ENCODE measurements at places on chromosomes 16 and 17.

GRCh38 chr16:84919708-84920107 lies 91.6 kb downstream of the ZDHHC7 start:
- no peak for DNase-seq

GRCh38 chr16:1122398-1122765 lies 26.3 kb upstream of the C1QTNF8 start:
- no peak for DNase-seq

DNA sequence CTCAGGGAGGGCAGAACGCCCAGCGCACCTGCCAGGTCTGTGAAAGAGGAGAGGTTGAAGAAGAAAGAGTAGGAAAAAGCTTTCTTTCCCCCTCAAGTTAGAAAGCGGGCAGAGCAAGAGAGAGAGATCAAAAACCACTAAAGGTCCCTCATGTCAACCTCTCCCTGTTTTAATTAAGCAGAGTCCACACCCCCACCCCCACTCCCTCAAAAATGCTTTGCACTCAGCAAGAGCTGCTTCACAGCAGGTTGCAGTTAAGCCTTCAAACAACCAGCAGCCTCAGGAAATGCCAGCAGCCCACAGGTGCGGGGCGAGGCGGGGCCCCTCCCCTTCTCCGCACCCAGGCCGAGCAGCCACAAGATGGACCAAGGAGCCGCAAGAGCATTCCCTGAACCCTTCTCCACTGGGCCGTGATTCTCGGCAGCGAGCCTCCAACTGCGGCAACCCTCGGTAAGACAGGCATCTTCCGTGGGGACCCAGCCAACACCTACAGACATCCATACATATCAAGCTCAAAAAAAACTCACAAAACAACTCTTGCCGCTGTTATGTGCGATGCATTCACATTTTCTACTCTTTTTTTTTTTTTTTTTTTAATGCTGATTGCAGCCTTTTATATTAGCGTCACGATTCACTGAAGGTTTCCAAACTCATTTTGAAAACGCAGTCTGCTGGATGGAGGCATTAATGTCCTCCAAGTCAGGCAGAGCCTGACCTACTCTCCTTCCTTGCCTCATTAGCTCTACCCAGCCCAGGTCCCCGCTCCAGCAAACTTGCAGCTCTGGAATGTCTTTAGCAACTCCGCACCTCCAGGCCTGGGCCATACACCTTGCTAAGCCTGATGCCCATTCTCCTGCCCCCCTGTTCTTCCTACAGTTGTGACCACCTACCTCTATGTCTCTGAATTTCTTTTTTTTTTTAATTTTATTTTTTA lies 66.1 kb downstream of the AXIN2 start:
- DNase-seq: no peak

DNA sequence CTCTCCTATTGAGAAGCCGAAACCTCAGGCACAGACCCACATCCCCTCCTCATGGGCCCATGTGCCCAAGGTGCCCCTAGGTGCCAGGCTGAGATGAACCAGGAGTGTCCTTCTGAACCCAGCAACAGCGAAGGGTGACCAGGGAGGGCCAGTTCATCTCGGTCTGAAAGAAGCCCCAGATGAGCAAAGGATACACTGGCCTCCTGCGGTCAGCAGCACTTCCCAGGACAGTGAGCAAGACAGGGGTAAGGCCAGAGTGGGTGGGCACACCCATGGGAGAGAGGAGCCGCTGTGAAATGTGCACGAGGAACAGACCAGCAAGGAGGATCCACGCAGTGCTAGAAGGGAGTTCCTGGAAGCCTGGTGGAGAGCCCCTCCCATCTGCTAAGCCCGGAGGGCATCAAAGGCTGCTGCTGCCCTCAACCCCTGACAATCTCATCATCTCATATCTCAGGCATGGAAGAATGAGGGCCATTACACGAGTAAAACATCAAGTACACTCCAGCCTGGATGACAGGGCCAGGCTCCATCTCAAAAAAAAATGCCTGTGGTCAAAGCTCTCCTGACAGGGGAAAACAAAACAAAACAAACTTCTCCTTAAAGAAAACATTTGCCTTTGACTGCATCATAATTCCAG lies 3.3 kb upstream of the HBZ start:
- DNase-seq: no peak

GRCh38 chr16:86929057-86929871 lies 350.9 kb downstream of the FOXL1 start:
- DNase-seq: no peak

DNA sequence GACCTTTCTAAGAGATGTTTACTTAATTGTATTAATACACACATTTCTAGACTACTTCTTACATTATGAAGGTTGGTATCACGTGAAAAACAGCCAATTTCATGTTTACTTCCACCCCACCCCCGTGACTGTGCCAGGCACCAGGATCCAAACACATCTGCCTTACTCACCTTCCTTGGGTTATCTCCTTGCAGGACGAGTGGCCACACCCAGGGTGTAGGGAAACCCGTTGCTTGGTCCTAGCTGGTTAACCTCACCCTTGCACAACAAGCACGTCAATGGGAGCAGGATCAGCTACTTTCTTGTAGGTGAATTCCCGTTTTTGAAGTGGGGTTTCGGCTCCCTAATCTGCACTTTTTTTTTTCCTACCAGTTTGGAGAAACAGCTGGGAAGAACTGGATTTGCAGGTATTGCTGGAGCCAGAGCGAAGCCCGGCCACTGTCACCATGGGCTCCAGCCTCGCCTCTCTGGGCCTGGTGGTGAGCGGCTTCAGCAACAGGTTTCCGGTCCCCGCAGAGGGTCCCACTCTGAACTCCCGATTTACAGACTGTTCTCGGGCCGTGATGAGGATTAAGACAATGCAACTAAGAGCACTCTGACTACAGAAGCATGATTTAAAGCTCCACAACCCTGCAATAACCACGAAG lies 2.1 kb upstream of the UBB start:
- DNase-seq: no peak

DNA sequence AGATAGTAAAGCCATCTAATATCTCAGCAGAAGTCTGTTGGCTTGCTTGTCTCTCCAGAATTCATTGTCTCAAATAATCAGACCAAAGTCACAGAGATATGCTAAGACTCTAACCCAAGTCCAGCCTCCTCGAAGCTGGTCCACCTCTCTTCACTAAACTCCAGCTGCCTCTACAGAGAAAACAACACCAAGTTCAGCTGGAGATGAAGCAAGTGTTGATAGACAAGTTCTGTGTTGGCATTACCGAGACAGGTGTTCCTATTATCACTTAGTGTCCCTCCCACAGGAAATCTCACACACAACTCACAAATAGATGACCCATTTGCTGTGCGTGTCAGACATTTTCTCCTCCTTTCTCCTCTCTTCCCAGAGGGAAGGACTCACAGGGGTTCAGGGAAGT lies 164.4 kb upstream of the ANKFN1 start:
- no peak for DNase-seq

DNA sequence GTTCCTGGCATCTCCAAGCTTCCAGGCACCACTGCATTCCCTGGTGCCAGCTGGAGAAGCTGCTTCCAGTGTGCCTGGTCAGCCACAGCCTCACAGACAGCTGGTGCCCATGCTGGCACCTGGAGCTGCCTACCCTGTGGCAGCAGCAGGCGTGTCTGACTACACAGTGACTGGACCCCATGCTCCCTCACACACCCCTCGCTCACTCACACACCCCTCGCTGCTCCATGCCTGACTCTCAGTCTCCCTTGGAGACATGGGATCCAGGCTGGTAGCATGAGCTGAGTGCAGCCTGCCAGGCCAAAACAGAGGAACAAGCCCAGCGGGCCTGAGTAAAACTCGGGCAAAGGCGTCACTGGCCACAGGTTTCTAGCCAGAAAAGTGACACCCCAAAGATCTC lies 59.1 kb upstream of the SMIM36 start:
- DNase-seq: no peak

DNA sequence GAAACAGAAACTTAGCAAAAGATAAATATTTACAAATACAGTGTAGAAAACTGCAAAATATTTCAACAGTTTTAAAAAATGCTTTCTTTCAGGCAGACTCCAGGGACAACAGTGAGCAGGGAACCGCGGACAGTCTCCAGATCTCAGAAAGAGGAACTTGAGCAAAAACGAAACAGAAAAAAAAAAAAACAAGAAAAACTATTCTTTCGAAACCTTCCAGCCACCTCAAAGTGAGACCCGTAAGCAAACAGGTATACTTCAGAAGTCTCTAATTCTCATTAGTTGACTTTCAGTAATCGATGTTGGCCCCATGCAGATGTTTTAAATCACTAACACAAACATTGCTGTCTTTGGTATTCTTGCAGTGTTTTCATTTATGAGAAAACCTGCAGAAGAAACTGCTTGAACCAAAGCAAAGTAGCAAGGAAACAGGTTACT lies 15.7 kb upstream of the CCL1 start:
- DNase-seq: peak; percentile 86

GRCh38 chr17:29682987-29683386 lies 60.3 kb upstream of the CORO6 start:
- DNase-seq: no peak

DNA sequence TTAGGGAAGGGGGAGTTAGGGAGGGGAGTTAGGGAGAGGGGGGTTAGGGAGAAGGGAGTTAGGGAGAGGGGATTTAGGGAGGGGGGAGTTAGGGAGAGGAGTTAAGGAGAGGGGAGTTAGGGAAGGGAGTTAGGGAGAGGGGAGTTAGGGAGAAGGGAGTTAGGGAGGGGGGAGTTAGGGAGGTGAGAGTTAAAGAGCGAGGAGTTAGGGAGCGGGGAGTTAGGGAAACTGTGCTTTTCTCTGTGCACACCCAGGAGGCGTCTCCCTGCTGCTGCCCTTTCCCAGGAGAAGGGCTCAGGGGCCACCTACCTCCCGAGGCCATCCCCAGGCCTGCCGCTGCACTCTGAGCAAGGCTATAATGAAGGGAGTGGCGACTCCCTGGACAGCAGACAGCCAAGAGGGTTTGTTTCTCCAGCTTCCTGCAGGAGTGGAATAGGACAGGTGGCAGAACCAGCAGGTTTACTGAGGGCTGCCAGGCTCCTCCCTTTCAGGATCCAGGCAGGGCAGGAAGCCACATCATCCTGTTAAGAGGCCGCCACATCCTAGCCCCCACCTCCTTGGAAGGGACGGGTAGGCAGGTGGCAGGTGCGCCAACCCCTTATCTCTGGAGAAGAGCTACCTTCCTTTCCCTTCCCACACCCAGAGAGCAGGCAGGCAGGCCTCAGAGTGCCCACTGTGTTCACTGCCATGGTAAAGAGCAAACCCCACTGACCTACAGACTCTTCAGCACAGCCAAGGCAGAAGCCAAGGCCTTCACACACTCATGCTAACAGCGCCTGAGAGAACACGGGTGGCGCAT lies 4.3 kb downstream of the CANT1 start:
- DNase-seq: no peak

DNA sequence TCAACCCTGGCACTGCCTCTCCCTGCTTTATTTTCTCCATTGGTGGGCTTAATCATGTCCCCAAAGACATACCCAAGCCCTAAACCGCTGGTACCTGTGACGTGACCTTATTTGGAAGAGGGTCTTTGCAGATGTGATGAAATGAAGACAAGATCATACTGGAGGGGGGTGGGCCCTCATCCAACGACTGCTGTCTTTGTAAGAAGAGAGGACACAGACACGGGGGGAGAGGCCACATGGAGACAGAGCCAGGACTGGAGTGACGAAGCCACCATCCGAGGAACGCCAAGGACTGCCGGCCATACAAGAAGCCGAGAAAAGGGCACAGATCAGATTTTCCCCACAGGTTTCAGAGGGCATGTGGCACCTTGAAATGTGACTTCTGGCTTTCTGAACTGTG lies 62.5 kb downstream of the C16orf95 start:
- DNase-seq: no peak

GRCh38 chr16:89202422-89203215 lies 2.3 kb upstream of the SLC22A31 start:
- no peak for DNase-seq

- no peak for DNase-seq
Observed at GRCh38 chr17:45639297-45639849, 144.7 kb upstream of the CRHR1 start.

GRCh38 chr17:71548540-71549190 lies 572.2 kb upstream of the SOX9 start:
- DNase-seq: no peak

- DNase-seq: no peak
Observed at GRCh38 chr16:54487933-54488332, 201.3 kb upstream of the IRX3 start.

GRCh38 chr16:70647441-70648359 lies 1.3 kb downstream of the IL34 start:
- DNase-seq: no peak

DNA sequence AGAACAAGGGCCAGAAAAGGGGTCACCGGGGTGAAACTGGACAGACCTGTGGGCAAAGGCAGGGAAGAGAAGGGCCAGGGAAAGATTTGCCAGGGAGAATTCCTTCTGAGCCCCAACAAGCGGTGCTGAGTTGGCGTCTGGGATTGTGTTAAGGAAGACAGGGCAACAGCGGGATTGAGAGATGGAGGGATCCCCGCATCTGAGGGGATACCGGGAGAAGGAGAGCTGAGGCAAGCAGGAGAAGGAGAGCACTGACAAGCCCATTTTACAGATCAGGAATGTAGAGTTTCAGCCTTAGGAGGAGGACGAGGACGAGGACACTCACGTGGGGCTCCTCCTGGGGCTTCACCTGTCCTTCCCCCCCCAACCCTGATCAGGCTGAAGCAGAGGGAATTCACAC lies 998 bp upstream of the ABCC3 start:
- no peak for DNase-seq

DNA sequence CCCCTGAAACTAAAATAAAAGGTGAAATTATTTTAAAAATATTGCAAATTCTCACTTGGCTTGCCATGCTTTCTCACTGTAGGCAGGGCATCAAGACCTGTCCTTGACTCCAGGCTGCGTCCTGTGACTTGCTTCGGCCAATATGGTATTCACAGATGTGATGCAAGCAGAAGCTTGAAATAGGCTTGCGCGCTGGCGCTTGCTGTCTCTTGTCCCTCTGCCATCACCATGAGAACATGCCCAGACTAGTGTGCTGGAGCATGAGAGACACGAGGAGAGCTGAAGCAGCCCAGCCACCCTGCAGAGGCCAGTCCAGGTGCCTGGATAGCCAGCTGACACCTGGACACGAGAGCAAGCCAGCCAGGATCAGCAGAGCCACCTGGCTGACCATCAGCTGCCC lies 21.8 kb upstream of the ZKSCAN2 start:
- DNase-seq: no peak

Measured in inflammatory macrophage treated with lipopolysaccharide for 4 hours (primary cell).